ENCODE measurements at places on chromosomes 5 and 9.
A peak's percentile ranks its signal among the peaks of the same experiment; 100 is the strongest.

DNA sequence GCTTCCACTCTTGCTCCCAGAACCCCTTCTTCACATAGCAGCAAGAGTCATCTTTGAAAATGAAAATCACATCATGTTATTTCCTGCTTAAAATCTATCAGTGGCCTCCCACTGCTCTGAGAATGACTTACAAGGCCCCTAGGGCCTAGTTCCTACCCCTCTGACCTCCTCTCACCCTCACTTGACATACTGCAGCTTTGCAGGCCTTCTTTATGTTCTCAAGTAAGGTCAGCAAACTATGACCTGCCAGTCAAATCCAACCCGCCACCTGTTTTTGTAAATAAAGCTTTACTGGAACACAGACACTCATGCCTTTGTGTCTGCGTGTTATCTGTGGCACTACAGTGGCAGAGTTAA lies 185.7 kb downstream of the NR3C1 start:
- H3K4me1 ChIP-seq = peaks cover 3% of the 10 kb centered on the region
- H3K4me3 ChIP-seq = no peak overlapping the region
- H3K27ac ChIP-seq = no peak overlapping the region
- no peak for DNase-seq
- no peaks in the 10 kb centered on the region for H3K36me3 ChIP-seq

DNA sequence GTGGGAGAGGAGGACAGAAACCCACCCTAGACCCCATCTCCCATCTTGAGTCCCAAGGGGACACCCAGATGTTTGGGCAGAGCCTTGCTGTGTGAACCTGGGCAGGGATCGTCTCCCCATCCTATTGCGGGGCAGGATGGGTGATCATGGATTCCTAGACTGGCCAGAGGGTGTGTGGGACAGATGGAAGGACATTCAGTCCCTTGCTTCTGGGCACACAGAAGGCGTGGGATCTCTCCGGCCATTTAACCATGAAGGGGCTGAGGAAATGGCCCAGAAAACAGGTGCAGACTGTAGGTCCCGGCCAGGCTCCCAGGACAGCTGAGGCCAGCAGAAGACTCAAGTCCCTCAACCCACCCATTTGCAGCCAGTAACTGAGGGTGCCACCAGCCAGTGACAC lies 29.9 kb downstream of the PTGES start:
- no peaks in the 10 kb centered on the region for H3K4me1 ChIP-seq
- H3K36me3 ChIP-seq = no peaks in the 10 kb centered on the region
- H3K27me3 ChIP-seq = no peaks in the 10 kb centered on the region

- no peak overlapping the region for H3K27ac ChIP-seq
- H3K4me1 ChIP-seq = no peaks in the 10 kb centered on the region
- DNase-seq = no peak
- H3K27me3 ChIP-seq = no peaks in the 10 kb centered on the region
- H3K36me3 ChIP-seq = no peaks in the 10 kb centered on the region
Measured at GRCh38 chr9:33791117-33791516, 4.2 kb upstream of the PRSS3 start.

DNA sequence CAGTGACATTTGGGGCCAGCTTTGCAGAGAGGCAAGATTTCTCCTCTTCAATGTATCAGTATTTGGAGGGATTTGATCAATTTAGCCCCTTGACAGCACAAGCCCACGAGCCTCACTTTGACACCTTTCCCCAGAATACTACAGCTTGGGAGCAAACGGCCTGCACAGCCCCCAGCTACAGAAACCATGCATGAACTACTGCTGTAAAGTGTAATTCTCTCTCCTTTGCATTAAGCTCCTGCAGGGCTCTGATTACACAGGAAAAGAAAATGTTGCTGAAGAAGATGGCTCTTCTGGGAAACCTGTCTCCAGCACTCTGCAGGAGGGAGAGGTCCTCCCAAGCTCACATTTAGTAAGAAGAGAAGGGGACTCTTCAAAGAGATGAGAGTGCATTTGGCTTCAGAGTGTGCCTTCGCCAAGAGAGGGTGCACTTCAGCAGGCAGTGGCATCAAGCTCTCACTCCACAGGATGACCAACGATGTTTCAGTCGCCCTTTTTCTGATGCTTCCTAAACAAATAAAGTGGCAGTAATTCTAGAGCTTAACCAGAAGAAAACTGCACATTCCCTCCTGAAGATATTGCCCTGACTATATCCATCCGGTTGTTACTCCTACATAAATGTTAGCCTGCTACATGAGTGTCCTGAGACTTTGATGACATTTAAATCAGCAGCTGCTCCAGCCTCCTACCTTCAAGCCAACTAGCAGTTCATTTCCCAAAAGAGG lies 272.2 kb downstream of the AUH start:
- no peak for DNase-seq
- no peaks in the 10 kb centered on the region for H3K4me1 ChIP-seq
- H3K27ac ChIP-seq = no peak overlapping the region
- H3K27me3 ChIP-seq = no peaks in the 10 kb centered on the region
- no peak overlapping the region for H3K4me3 ChIP-seq

DNA sequence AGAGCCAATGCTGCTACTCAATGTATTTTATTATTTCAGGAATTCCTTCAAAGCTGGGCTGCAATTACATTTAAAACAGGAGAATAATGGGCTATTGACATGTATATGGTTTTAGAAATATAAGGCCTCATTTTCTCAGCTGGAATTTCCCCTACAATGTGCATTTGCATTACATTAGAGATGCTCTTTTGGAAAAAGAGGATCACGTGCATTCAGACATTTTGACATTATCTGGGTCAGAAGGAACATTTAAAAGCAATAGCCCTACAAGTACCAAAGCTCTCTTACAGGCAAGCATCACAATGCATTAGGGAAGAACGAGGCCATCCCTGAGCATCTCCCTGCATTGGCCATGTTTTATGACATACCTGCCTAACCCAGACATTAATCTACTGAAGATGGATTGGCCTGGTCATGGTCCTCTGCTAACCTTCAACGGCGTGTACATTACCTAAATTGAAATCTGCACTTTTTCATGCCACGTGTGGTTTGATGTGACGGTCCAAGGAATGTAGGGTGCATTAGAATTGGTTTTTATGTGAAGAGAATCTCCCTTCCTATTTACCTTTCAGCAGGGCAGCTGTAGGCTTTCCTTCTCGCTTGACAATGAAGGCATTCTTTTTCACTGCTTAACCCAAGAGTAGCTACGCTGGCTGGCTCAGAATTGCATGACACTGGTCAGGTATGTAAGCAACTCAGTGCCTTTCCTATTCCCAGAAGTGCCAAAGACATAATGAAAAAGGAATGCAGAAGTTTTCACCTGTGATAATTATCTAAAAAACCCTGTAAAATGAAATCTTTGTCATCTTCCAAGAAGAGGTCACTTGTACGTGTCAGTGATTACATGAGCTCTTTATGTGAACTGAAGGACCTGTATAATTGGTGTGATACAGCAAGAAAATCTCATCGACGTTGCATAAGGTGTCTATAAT lies 212.3 kb upstream of the MPDZ start:
- H3K27ac ChIP-seq = peak overlapping the region; percentile 92
- peaks cover 18% of the 10 kb centered on the region for H3K4me1 ChIP-seq
- H3K4me3 ChIP-seq = peak overlapping the region; percentile 43

- peaks cover 3% of the 10 kb centered on the region for H3K36me3 ChIP-seq
- no peak overlapping the region for H3K27ac ChIP-seq
- DNase-seq = no peak
- no peaks in the 10 kb centered on the region for H3K27me3 ChIP-seq
Measured at GRCh38 chr9:91374939-91375338, 13.2 kb upstream of the AUH start.

DNA sequence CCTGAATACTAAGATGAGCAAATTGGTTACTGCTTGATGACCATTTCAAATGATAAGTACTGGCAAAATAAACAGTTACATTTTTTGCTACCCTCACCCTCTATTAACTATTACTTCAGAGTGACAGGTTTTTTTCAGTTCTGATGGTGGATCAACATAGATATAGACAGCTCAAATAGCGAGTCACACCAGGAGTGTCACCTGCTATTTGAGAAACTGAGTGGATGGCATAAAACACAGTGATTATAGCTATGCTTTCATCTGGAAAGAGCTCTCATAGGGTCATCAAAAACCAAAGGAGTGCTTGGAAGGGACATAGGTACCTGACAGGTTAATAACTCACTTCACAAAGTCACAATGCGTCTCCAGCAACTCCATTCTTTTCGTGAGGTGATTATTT lies 244.5 kb upstream of the C9orf72 start:
- no peak overlapping the region for H3K27ac ChIP-seq
- no peaks in the 10 kb centered on the region for H3K27me3 ChIP-seq
- no peaks in the 10 kb centered on the region for H3K36me3 ChIP-seq
- H3K4me3 ChIP-seq = no peak overlapping the region
- no peak for DNase-seq

DNA sequence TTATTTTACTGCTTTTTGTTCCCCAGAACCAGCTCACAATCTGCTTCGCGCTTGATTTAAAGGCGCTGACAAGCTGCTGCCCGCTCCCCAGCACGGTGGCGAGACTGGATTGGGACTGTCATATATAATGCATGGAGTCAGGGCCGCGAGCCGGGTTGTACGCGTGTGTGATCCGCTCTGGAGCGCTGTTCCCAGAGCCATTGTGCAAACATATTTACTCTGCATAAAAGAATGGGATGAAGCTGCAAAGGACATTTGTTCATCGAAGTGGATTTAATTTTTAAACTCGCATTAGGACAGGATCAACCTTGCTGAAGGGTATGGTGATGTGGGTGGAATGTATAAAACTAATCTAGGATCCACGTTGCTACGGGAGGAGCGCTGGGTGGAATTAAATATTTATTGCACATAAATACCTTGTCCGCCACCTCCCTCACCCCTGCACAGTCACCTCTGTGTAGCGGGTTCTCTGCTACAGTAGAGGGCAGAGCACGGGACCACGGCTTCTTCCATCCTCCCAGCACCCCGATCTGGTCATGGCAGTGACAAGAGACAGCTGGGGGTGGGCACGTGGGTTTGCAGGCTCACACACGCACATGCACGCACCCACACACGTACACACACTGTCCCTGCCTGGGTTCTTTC lies 18.1 kb upstream of the FCN1 start:
- H3K4me3 ChIP-seq = no peak overlapping the region
- H3K27ac ChIP-seq = no peak overlapping the region
- no peaks in the 10 kb centered on the region for H3K27me3 ChIP-seq
- DNase-seq = no peak
- no peaks in the 10 kb centered on the region for H3K36me3 ChIP-seq

GRCh38 chr5:87393331-87393730 lies 19.4 kb downstream of the CCNH start:
- no peak overlapping the region for H3K27ac ChIP-seq
- DNase-seq = no peak
- H3K36me3 ChIP-seq = peaks cover 69% of the 10 kb centered on the region
- no peak overlapping the region for H3K4me3 ChIP-seq

DNA sequence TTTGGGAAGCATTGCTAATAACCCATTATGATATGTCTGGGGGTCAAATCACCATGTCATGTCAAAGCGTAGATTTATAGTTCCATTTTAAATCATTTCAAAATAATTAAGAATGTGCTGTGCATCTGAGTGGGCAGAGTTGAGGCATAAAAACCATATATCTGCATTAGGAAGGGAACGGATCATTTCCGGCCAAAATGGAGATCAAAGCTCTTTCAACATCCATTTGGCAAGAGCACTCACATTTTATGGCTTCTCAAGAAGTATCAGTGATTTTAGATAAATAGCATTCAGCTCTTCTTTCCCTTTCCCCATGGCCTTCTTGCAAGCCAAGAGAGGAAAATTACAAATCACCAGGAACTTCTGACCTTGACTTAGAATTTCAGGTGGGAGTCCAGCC lies 89.9 kb downstream of the HSPA4 start:
- H3K27me3 ChIP-seq = no peaks in the 10 kb centered on the region
- no peak overlapping the region for H3K4me3 ChIP-seq
- H3K36me3 ChIP-seq = no peaks in the 10 kb centered on the region

GRCh38 chr5:173848986-173849596 lies 39.1 kb upstream of the CPEB4 start:
- peaks cover 2% of the 10 kb centered on the region for H3K36me3 ChIP-seq
- no peaks in the 10 kb centered on the region for H3K27me3 ChIP-seq
- H3K4me3 ChIP-seq = no peak overlapping the region

- H3K27ac ChIP-seq = no peak overlapping the region
- H3K27me3 ChIP-seq = no peaks in the 10 kb centered on the region
Measured at GRCh38 chr9:34991607-34992375, 2.2 kb downstream of the DNAJB5 start.

Measured in H9 (cell line).